ENCODE measurements at places on chromosomes 6 and 20.

GRCh38 chr20:58583586-58583985 lies 67.5 kb upstream of the STX16 start:
- no peak for DNase-seq

DNA sequence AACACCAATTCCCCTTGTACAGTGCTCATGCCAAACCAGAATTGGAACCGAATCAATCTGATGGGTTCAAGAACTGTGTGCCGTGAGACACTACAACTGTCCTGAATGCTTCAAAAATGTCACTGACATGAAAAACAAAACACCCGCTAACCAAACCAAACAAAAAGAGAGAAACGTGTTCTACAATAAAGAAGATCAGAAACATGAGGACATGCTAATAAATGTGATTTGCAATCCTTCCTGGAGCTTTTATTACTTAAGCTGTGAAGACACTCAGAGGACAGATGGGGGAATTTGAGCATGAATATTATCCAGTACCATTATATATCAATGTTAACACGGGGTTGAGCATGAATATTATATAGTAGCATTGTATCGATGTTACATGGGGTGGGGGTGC lies 72.2 kb upstream of the NFATC2 start:
- DNase-seq = no peak

DNA sequence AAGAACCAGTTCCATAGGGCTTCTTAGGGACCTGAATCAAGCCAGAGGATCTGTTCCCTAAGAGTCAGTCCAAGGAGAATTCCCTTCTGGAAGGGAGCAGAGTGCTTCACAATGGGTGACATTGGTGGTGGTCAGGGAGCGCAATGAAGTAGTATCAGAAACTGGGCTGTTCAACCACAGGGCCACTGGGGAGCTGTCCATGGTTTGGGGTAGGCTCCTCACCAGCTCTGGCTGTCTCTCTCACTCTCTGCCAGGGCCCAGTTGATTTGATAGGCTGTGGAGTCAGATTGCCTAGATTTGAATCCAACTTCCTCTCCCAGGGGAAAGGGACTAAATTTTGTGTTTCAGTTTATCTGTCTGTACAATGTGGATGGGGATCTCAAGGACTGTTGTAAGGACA lies 36.7 kb upstream of the CHD6 start:
- DNase-seq = no peak

- DNase-seq = no peak
Observed at GRCh38 chr6:113649880-113650609, 207.1 kb upstream of the MARCKS start.

DNA sequence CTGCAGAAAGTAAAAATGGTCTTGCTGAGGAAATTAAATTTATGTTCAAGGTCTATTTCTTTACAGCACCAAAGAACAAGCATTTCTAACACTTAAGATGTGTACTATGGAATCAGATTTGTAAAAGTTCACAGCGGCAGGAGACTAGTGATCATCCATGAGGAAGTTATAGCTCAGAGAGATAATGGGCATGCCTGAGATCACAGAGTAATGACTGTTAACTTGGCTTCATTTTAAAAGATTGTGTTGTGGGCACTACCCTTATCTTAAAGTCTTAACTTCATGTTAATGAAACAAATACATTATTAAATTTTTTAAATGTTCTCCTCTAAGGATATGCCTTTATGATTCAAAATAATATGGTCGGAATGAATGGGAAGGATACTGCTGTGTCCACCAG lies 168.6 kb downstream of the GMPR start:
- DNase-seq = no peak

Data from muscle of arm (tissue), 14 donors.